ENCODE measurements at places on chromosomes 1 and 21. TPM values are rescaled to one million over a fixed set of nuclear protein-coding genes. Genes with fewer than 3 reads are reported as not detected.

- DNase-seq = no peak
Observed at GRCh38 chr1:201870397-201870796, 18.3 kb upstream of the SHISA4 start.

DNA sequence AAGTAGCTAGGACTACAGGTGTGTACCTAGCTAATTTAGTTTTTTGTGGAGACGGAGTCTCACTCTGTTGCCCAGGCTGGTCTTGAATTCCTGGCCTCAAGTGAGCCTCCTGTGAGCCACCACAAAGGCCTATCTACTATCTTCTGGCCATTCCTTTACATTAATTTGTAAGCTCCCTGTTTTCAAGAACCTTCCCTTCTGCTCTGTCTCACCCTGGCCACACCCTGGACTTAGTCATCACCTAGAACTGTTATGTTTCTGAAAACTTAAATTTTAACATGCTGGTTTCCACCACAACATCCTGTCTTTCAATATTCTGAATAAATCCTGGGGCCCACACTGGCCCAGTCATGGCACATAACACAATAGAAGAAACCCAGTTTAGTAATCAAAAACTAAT, 4.9 kb upstream of the B4GALT3 start:
- peak; percentile 73 for DNase-seq

DNA sequence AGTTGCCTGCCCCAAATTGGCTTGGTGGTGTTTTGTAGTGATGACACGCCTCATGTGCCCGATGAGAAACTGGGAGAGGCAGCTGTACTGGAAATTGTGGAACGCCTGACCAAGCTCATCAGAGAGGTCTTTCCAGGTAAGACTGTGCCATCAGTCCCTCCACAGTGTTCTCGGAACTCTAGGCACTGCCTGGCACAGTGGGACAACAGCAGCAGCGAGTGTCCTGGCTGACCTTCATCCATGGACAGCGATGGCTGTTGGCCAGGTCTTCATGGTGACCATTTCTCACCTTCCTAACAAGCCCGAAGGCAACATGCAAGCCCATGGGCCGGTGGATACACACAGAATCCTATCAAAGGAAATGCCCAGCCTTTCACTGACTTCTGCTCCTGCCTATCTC, 10.7 kb upstream of the XKR8 start:
- no peak for DNase-seq

GRCh38 chr1:215643592-215644321, 76.7 kb downstream of the KCTD3 start:
- DNase-seq = no peak

DNA sequence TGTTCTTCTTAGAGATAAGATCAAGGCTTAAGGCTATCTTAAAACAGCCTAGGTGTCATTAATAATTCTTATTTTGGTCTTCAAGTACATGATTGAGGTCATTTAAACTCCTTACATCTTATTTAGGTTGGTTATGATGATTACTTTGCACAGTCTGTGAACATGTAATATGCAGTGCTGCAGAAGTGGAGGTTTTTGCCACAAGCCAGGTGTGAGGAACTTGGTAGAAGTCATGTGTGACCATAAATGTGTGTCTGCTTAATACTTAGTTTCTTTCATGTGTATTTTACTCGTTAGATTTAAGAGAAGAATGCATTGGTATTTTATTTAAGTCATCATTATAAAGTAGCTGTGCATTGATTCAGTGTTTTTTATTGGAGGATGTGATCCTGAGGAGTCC, 10.1 kb downstream of the ATG4C start:
- DNase-seq = no peak

- peak; percentile 63 for DNase-seq
Observed at GRCh38 chr1:167698313-167698712, 23.5 kb upstream of the MPZL1 start.

GRCh38 chr1:100391675-100392074, 39.4 kb downstream of the CDC14A start:
- DNase-seq = no peak

PGBD5 gene
- total RNA-seq = under 0.01 TPM
